ENCODE measurements at places on chromosomes 7 and 10.

GRCh38 chr10:24210501-24210900, 1.6 kb downstream of the KIAA1217 start:
- no peak for DNase-seq

GRCh38 chr7:149202831-149203231, 7.5 kb downstream of the ZNF282 start:
- no peak for DNase-seq

DNA sequence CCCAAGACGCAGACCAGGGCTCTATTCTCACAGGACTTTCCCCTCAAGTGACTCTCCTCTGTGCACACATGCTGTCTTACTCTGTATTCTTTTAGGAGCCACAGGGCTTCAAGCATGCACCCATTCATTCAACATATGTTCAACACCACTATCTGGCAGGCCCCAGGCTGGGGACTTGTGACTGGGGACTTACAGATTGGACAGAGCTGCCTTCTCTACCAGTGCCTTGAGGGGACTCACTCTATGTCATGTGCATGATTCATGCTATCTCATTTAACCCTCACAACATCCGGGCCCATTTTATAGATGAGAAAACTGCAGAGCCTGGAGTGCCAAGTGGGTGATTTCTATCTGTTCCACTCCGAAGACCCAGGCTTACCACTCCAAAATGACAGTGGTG, 34.3 kb downstream of the MYL10 start:
- no peak for DNase-seq

DNA sequence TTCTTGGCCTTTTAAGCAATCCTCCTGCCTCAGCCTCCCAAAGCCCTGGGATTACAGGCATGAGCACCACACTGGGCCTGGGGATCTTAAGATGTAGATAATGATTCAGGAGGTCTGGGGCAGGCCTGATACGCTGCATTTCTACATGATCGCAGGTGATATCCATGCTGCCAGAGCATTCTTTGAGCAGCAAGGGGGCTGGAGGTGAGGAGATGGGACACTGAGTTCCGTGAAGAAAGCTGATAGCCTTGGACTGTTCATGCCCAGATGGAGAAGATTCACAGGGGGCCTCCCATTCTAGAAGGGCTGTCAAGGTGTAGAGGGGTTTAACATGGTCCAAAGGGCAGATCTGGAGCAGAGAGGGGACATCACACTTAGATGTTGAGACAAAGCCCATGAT, 480.3 kb downstream of the RPS24 start:
- no peak for DNase-seq

- no peak for DNase-seq
These were observed 136.2 kb upstream of the FZD8 start for GRCh38 chr10:35778306-35778705.

- DNase-seq = no peak
These were observed 40.2 kb upstream of the LCOR start for GRCh38 chr10:96791902-96792301.

All from NCI-H187 treated with DMSO at 0.1 percent for 48 hours (cell line).